ENCODE measurements at places on chromosomes 12 and 14.

DNA sequence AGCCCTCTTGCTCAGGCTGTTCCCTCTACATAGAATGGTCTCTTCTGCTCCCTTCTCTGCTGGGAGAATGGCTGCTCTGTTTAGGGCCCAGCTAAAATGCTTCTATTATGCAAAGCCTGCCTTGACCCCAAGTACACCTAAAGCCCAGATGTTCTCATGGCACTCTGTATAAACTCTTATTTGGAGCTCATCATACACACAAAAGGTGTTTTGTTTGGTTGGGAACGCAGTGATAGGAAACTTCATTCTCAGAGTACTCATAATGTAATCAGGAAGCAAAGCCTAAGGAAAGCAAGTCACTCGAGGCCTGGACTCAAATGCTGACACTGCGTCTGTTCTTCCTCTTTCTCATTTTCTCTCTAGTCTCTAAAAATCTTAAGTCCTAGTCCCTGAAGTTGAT, 38.2 kb upstream of the SYCP3 start:
- DNase-seq, result no peak

DNA sequence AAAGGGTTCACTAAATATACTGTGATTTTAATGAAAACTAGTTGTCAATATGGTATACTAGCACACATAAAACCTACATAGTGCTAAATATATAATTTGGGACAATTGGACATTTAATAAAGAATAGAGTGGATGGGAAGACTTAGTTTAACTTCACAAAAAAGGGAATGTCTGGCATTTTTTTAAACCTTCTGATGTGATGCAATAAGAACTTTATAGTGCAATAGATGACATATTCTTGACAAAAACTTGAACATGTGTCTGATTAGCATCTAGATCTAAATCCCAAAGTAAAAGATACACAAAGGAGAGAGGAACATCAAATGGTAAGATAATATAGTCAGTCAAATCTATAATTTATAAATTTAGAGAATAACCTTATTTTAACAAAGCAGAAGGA, 488.3 kb upstream of the SYT1 start:
- no peak for DNase-seq

- no peak for DNase-seq
These were observed 82.5 kb downstream of the NT5DC3 start for GRCh38 chr12:103758310-103759089.

DNA sequence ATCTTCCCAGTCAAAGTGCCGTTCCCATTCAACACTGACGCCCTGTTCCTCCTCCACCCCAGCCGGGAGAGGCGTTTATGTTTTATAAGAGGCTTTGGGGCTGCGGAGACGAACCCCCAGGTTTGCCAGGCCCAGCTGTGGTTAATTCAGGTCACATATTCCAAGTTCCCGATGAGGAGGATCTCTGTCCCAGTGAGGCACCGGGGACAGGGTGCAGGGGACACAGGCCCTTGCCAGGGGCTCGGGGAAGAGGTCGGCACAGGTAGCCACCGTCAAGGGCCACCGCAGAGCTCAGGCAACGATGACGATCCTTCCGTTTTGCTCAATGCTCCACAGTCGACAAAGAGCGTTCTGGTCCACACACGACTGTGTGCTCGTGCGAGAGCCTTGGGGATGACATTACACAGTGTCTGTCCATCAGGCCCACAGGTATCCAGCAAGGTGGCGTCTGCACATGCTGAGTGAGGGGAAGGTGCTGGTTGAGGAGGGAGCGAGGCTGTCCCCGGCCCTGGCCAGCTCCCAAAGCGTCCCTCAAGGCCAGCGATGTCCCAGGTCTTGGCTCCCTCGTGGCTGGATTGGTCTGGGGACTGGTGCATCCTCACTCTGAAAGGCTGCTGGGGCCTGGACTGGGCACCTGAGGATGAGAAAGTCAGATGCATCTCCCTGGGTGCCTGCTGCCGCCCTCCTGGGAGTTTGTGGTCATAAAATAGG, 189.2 kb upstream of the C14orf180 start:
- no peak for DNase-seq

GRCh38 chr12:25811656-25812126, 146.8 kb upstream of the RASSF8 start:
- no peak for DNase-seq

DNA sequence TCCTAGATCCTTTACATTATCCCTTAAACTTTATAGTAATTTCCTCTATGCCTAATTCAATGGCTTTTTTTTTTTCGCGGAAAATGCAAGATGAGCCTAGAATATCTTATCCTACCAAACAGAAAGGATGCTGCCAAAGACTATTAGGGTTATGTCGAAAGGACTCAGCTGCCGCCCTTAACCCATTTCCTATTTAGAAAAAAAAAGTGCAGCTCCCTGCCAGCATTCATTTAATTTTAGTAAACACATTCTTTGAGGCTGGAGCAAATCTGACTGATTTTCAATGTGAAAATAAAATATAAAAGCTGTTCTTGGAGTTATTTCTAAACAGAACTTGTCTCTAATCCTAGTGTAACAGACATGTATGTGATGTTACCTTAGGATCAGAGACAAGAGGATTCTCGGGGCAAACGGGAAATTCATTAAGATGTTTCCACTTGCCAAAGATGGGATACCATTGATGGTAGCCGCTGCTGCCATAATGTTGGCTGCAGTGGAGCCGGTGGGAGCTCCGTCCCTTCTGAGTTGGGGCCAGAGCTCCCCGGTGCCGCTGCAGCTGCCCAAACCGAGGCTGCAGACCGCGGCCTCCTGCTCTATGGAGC, 8.2 kb upstream of the A2M start:
- no peak for DNase-seq

DNA sequence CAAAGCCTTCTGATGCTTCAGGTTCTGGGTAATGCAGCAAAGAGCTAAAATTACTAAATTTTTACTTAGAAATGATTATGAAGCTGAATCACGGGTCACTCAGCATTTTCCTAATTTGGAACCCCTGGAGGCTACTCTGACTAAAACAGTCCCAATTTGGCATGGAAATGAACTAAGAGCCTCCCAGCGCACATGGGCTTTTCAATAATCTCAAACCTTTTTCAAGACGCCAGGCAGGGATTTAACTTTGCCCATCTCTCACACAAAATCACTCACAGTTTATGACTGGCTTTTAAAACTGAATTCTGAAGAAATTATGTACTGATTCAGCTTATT, 68.3 kb downstream of the LLPH start:
- no peak for DNase-seq

DNA sequence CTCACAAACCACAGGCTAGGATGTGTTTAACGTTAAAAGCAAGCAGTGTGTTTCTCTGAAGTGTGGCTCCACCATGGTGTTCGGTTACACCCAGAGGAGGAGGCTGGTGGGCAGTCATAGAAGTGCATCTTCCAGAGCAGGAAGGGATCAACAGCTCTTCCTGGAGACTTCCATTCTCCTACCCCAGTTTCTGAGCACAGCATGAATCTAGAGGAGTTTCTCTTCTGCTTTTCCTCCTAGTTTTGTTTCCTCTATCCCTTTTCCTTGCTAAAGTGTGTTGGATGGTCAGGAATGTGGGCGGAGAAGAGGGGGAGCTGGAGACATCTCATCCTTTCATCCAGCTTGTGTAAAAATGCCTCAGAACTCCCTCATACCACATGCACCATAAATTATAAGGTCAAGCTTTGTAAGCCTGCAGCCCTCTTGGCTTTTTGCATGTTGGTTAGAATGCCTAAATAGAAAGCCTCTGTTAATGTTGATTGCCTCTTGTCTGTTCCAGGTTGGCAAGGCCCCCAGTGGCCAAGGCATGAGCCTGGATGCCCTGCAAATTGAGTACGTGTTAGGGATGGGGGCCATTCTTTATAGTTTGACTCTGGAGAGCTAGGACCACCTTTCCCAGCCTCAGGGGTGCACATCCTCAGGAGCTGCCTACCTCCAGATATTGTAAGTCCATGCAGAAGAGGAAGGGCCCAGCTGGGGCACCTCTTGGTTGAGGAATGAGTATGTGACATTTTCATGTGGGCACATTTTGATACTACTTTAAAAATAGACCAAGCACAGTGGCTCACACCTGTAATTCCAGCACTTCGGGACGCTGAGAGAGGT, 4.0 kb upstream of the CKAP4 start:
- no peak for DNase-seq

- DNase-seq, result no peak
These were observed 14.7 kb downstream of the AEBP2 start for GRCh38 chr12:19453961-19454360.

- no peak for DNase-seq
These were observed 19.5 kb downstream of the PSMC1 start for GRCh38 chr14:90275820-90276219.

GRCh38 chr12:100656141-100656540, 82.7 kb downstream of the GAS2L3 start:
- no peak for DNase-seq

DNA sequence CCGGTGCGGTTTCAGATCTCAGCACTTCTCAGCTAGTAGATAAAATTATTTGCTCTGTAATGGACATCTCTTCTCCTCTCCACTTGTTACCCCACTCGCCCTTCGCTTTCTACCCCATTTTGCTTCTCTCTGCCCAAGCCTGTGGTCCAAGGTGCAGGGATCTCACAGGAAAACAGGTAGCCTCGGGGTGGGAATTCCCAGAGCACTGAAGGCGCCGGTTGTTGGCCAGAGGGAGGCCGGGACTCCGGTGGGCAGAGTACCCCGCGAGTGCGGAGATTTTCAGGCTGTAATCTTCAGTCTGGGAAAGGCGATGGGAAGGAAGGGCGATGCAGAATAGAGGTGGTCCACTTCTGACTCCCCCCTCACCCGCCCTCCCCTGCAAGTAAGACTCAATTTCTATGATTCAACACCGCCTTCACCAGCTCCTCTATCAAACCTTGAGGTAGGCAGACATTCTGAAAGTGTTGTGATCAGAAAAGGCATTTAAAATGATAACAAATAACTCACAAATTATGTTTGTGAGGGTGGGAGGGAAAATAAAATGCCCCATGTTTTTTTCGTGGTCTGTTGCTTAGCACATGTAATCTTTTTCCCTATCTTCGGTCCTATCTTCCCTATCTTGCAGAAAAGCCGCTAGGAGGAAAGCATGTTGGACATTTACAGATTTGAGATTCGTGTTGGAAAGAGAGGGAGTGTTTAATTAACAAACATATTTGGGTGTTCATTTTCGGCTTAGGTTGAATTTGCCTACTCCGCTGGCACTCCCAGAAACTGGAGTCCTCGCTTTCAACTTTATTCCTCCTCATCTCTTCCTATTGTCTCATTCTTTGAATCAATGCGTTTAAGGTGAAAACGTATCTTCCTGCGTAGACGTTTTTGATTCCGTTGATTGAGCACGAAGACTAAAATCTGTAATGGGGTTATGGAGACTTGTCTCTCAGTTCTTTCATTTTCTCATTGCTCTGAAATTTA, 8.5 kb downstream of the FOXG1 start:
- DNase-seq, result no peak

GRCh38 chr12:48972213-48972951, 847 bp upstream of the WNT10B start:
- DNase-seq, result no peak

GRCh38 chr14:32925439-32925838, 13.2 kb upstream of the NPAS3 start:
- no peak for DNase-seq

- no peak for DNase-seq
These were observed 64.9 kb downstream of the RIN3 start for GRCh38 chr14:92578511-92578910.

GRCh38 chr14:35708062-35708461, 101.0 kb downstream of the RALGAPA1 start:
- no peak for DNase-seq

GRCh38 chr12:120225200-120225558, 24.3 kb upstream of the RPLP0 start:
- DNase-seq, result no peak

DNA sequence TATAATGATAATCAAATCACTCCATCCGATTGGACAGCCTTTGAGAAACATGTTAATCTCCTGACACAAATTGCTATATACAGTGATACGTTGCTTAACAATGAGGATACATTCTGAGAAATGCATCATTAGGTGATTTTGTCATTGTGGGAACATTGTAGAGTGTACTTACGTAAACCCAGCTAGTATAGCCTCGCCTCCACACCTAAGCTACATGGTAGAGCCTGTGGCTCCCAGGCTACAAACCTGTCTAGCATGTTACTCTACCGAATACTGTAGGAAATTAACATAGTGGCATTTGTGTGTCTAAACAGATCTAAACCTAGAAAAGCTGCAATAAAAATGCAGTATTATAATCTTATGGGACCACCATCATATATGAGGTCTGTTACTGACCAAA, 128.6 kb upstream of the PWP1 start:
- DNase-seq, result no peak

DNA sequence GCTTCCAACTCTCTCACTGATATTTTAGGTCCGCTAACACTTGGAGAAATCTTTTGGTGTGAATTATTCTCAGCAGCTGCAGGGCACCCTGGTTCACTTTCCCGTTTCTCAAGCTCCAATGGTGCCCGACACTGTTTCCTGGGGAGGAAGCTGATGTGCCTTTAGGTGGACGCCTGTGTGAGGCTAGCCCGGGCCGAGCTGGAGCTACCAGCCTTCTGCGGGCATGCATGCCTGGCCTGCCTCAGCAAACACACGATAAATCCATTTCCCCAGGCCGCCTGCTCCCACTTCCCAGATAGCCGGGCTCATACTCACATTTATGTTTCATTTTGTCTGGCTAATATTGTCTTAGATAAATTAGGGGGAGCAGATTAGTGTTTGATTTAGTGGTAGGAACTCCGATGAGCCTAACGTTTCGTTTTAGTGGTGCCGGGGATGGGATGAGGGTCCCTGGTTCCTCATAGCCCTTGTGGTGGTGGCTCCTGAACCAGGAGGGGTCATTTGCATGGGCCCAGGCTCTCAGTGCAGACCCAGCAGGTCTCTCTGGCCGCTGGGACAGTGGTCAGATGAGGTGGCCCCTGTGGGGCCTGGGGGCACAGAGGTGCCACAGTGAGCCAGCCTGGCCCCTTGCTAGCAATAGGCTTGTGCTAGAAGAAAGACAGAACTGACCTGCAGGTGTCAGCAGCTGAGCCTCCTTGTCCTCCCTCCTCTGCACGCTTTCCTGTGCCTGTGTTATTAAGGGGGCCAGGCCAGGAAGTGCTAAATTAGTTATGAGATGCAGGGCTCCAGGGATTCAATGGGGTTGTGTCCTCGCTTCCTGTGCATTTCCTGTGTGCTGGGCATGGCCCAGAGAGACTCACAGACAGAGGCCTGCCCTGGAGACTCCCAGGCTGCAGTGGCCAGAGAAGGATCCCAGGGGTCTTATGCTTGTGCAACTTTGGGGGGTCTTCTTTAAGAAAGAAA, 88.3 kb downstream of the KIF26A start:
- no peak for DNase-seq

DNA sequence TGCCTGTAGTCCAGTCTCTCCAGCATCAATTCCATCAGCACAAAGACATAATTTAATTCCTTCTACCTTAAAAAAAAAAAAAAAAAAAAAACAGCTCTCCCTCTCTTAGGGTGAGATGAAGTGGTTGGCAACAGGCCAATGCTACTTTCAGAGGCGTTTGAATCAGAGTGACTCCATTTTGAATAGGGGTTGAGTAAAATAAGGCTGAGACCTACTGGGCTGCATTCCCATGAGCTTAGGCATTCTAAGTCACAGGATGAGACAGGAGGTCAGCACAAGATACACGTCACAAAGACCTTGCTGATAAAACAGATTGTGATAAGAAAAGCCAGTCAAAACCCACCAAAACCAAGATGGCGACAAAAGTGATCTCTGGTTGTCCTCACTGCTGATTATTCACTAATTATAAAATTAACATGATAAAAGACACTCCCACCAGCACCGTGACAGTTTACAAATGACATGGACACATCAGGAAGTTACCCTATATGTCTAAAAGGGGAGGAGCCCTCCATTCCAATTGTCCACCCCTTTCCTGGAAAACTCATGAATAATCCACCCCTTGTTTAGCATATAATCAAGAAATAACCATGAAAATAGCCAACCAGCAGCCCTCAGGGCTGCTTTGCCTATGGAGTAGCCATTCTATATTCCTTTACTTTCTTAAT, 6.9 kb upstream of the TCL1B start:
- no peak for DNase-seq

GRCh38 chr14:47278233-47278842, 397.1 kb downstream of the MDGA2 start:
- DNase-seq, result peak; percentile 27

All from glomerular endothelial cell (primary cell).